Dermis blood vessel endothelial cell (primary cell): ENCODE measurements at places on chromosomes 5 and 9.

DNA sequence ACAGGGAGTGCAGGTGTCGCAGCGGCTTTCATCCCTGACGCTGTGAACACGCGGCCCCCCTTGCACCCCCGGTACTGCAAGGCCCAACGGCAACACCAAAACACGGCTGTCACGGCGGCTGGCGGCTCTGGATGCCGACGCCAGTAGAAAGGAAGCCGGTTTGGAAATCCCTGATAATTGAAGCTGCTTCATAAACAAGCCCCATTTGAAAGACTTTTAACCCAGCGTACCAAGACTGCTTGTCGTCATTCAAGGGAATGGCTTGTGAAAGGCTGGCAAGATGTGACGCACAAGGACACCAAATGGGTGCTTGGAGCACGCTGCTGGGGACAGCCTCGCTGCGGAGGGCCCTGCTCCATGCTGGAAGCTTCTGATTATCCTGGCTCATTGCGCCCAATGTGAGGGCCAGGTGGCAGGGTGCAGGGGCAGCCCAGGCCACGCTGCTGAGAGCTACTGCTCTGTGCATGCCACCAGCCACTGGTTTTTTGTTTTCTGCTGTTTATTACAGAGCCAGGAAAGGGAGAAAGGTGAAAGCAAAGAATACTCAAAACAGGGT is 63.1 kb downstream of the GTF3C4 start:
- no peak for DNase-seq

- peak; percentile 67 for DNase-seq
Measured at GRCh38 chr9:108272349-108272899, 583.4 kb downstream of the ACTL7B start.

DNA sequence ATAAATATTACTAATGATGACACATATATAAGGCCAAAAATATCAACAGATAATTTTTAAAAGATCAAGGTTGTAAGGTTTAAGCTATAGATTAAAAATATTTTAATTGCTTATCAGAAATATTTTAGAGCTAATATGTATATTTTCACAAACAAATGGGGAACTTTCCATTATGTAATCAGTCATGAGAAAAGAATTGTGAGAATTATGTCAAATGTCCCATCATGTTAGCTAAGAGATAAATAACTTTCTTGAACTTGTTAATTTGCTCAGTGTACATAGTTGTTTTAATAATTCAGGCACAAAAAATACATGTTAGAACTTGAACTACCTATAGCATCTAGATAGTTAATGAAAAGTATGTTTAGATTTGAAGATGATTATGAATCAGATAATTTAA is 67.7 kb downstream of the SYK start:
- DNase-seq, result no peak

DNA sequence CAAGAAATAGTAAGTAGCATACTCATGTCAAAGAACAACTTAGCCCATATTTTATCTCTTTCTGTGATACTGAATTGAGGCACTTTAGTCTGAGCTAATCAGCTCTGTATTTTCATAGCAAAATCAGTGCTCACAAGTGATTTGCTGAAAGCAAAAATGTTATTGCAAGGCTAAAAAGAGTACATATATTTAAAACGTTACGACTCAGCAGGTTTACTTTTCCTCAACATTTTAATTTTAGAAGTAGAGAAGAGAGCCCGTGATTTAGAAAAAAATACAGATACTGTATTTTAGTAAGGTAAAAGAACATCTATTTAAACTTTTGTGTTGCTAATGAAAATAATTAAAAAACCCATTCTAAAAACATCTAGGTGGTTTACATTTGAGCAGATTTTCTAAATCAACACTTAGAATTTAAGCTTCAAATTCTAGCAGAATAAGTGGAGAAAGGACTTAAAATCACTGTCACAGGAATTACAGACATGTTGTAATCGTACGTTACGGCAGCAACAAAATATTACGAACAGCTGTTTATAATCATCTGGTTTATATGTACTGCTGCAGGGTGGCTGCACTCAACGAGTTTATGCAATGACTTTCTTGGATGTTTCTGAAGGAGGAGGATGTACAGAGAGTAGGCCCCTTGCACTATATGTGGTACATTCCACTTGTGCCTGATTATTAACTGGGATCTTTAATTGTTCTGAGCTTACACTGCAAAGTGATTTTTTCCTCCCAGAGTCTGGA is 20.1 kb downstream of the SREK1 start:
- no peak for DNase-seq

DNA sequence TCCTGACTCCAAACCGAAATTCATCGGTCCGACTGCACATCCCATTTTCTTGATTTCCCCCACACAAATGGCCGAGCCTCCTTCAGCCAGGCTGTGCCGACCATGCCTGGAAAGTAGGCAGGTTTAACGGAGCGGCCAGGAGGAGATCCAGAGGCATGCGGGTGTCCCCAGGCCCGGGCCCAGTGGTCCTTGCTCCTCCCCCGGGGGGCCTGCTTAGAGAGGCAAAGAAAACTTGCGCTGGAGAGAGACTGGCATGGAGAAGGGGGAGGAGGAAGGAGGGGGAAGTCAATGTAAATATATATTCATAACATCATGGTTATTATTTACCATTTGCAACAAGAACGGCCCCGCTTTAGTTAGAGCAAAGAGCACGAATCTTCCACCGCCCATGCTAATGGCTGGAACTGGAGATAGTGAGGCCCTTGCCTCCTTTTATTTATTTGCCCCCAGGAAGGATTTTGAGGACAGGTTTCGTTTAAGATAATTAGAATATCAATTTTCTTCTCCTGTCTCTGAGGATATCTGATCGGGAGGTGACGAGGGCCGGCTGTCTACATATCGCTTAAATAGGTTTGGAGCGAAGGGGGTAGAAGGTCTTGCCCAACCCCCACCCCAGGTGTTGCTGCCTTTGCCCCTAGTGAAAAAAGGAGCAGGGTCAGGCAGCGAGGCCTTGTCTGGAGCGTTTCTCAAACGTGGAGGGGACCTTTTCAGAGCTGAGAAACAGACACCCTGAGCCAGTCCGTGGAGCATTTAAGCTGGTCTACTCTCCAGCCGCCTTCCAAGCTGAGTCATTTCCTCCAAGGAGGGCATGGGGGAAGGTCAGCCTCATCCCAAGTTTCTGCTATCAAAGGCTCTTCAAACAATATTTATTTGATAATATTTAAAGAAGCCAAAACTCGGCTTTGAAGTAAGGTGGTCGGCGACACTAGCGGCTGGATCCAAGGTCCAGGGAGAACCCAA is 2.5 kb downstream of the BARHL1 start:
- peak; percentile 17 for DNase-seq

DNA sequence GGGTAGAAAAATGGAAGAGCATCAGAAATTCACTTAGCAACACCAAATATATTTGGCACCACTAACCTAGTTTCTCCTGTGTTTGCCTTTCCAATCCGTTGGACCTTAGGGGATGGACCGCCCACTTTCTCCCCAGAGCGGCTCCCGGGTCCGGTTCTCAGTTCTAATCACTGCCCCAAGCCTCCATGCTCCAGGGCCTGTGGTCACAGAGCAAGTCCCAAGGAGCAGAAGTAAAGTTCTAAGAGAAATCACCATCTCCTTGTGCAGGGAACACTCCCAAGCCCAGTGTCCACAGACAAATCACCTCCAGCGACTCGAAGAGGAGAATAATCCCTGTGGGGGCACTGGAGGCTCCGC is 728 bp upstream of the SLC1A1 start:
- peak; percentile 63 for DNase-seq

DNA sequence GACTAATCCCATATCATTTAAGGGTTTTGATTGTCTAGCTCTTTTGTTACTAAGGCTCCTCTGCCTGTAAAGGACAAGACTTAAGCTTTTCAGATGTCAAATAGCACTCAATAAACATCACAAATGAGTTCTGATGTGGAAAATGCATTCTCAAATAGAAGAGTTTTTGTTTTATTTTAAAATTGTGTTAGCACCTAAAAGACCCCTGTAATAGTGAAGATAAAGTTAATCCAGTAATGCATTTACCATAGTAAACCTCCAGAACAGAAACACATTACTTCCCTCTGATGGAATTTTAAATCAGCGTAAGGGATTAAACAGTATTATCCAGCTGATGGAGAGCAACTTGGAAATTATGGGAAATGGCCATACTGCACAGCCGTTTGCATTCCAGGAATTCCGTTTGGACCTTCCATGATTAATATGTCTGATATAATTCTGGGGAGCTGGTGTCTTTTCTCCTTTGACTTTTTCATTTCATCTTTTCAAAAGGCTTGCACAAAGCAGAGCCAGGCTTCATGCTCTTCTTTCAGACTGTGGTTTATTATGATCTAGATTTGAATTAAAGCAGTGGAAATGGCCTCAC is 105.6 kb downstream of the PPP2R2B start:
- no peak for DNase-seq

DNA sequence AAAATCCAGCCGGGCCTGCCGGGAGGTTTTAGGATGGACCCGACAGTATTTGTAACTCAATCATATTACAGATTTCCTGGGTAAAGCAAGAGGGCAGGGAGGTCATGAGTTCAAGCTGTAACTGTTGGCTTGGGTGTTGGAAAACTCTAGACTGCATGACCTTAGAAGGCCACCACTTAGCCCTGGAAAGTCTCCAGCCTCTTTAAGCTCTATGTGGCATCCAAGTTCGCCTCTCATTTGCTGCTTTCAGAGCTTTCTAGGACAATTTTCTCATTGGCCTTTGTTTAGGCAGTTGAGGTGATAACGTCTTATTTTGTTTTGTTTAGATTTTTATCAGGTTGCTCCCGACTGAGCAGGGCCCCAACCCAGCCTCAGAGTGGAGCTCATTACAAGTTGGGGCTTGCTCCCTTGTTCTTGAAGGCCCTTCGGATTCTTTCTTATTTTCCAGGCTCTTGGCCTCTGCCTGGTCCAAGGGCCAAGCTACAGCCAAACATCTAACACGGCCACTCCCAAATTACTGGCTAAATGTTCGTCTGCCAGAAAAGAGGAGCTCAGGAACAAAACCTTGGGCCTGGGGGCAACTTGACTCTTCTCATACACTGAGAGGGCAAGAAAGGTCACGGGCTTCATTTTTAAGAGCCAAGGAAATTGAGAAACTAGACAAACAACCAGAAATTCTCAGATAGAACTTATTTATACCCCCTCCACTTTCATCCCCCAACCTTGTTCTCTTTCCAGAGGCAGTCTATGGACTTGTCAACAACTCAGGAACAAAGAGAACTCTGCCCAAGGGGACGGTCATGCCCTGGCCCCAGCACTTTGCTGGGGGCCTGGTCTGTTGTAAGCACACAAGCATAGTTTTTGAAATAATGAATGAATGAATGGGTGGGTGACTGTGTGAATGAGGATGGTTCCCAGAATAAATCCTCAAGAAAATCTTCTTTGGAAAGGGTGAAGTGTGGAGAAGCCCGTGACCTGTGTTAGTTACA is 526.9 kb downstream of the BNC2 start:
- DNase-seq, result no peak

DNA sequence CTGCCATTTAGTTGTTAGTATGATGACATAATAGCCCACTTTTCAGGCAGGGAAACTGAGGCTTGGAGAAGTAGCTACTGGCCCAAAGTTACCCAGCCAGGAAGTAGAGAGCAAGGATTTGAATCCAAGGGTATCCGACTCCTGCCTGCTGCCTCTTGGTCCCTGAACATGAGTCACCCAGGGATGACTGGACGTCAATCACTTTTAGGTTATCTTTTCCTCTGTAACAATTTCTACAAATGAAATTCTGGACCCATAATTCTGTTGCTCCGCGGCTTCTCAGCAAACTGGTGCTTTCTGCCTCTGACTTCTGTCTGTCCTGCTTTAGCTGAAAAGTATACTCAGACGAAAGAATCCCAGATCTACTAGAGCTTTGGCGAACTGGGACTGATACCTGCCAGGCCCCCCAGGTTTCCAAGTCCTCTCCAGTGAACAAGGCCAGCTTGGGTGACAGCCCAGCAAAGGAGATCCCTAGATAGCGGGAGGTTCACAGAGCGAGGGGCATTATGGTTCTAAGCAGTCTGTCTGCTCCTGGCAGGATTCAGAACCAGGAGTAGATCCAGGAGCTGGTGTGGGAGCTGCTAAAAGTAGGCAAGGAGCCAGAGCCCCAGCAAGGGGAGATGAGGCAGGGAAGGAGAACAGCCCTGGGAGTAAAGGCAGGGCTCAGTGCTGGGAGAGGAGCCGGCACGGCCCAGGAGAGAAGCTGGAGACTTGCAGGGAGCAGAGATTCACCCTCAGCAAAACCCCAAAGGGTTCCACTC is 20.6 kb downstream of the OLFML2A start:
- DNase-seq, result no peak

DNA sequence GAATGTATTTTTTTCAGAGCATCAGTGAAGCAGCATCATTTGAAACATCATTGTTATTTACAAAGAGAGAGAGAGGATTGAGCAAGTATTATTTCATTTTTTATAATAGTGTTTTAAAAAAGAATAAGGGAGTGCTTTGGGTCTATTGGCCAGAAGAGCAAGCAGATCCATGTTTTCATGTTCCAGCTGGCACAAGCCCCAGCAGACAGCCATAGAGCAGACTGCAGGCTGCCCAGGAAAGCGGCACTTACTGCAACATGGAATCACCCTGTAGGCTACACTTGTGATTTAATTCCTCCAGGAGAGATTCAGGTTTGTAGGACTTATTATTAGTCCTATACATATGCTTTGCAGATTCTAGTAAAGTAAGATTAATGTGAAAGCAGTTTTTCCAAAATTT is 407.0 kb upstream of the GRAMD2B start:
- no peak for DNase-seq

DNA sequence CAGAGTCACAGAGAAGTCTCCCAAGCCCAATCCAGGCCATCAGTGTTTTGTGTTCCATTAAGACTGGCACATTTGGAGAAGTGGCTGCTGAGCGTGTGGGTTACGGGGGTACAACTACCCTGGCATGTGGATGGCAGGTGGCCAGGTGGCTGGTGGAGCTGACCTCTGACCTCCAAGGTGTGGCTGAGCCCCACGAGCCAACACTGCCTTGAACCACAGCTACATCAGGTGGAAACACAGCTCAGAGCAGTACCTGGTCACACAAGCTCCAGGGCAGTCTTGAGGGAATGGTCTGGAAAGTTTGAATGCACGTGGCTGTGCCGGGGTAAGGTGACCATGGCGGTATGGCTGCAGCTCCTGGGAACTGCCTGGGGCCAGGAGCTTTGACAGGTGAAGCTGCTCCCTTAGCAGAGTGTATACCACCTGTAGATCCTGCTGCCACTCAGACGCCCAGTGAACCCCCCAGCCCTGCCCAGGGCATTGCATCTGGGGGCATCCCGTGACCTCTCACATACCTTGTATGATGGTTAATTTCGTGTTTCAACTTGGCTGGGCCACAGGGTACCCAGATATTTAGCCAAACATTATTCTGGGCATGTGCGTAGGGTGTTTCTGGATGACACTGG is 207.9 kb downstream of the GADD45G start:
- no peak for DNase-seq

- DNase-seq, result no peak
Measured at GRCh38 chr5:159971514-159971913, 37.4 kb upstream of the TTC1 start.

- peak; percentile 15 for DNase-seq
Measured at GRCh38 chr9:5402217-5402616, 35.5 kb downstream of the PLGRKT start.

GRCh38 chr5:67156976-67157583 is 39.5 kb downstream of the CD180 start:
- peak; percentile 64 for DNase-seq

GRCh38 chr5:134289509-134290113 is 63.7 kb upstream of the PPP2CA start:
- DNase-seq, result peak; percentile 90
